ENCODE measurements at places on chromosomes 11 and 22.

DNA sequence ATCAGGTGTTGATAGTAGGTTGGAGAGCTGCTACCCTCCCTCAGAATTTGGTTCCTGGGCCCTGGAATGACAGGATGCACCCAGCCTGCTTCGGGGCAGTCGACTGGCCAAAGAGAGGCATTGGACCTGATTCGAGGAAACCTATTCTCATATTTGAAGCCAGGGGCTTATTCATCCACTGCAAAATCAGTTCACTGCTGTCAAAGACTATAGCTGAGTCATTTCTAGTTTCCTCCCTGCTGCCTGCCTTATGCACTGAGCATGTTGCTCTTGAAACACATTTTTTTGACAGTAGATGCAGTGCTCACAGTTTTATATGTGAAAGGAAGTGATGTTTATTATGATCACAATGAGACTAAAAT, 565.4 kb downstream of the ETS1 start:
- DNase-seq: no peak

DNA sequence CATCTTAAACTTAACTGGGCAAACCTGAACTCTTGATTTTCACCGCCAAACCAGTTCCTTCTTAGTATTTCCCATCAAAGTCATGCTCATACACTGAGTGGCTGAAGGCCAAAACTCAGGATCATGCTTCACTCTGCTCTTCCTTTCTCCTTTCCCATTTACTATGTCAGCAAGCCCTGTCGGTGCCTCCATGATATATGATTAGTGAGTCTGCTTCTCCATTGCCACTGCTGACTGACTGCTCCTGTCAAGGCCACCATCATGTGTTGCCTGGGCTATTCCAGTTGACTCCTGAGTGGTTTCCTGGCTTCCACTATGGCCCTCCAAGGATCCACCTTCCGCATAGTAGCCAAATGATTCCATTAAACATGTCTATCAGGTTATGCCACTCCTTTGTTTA, 42.8 kb upstream of the AMPD3 start:
- no peak for DNase-seq

DNA sequence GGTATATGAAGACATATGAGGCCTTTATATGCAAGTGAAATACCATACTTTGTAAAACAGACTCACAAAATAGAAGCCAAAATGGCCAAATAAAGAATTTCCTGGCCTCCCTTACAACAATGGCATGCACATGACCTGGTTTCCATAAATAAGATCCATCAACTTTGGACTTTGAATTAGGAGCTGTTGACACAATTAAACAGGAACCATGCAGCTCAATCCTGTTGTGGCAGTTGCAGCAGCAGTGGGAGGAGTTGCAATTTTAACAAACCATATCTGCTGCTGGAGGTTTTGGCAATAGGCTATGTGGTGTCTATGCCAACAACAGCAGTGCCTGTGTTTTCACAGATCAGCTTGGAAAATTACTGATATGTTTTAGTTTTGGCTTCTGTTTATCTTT, 818.6 kb downstream of the FAM181B start:
- no peak for DNase-seq

DNA sequence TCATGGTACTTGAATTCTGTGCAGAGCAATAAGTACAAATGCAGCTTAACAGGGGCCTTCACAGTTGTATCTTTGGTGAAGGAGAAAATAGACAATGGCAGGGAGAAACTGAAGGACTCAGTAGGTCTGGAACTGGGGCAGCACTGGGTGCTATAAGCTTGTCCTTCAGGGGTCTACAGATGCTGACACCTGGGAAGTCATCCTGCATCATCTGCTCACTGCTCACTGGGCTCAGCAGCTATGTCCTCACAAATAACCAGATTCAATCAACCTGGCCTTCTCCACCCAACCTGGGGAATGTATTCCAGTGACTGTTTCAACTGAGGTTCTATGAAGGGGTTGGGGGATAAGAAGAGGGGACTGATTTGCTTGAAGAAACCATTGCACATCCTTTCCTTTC, 117.0 kb downstream of the ZNF280B start:
- no peak for DNase-seq

GRCh38 chr22:29718949-29719898, 579 bp upstream of the CABP7 start:
- no peak for DNase-seq

All from heart left ventricle (tissue), 16 donors.